Effector memory CD4-positive, alpha-beta T cell (primary cell): ENCODE measurements at places on chromosomes 2 and 18.

- no peaks in the 10 kb centered on the region for H3K36me3 ChIP-seq
- no peak overlapping the region for H3K4me3 ChIP-seq
- no peak overlapping the region for H3K27ac ChIP-seq
- H3K4me1 ChIP-seq, result no peaks in the 10 kb centered on the region
These were observed 56.6 kb downstream of the GDF7 start for GRCh38 chr2:20723543-20723942.

GRCh38 chr2:112920923-112921532, 10.1 kb downstream of the IL37 start:
- no peaks in the 10 kb centered on the region for H3K4me1 ChIP-seq
- no peak for DNase-seq
- no peak overlapping the region for H3K27ac ChIP-seq
- no peaks in the 10 kb centered on the region for H3K36me3 ChIP-seq

DNA sequence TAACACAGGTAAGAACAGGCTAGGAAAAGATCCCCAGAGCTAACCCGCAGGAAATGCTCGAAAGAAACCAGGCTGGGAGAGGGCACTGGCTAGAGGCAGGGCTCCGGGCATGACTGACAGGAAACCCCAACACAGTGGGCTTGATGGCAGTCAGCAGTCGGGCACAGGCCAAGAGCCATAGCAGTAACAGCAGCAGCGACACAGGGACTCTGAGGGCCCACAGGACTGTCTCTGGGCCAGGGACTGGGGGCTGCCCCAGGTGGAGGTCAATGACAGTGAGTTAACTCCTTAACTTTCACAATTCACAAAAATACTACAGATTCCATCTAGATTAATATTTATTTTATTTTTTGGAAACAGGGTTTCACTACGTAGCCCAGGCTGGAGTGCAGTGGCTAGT, 37.3 kb upstream of the ASPRV1 start:
- H3K36me3 ChIP-seq, result peaks cover 13% of the 10 kb centered on the region
- DNase-seq, result no peak
- no peak overlapping the region for H3K27ac ChIP-seq

DNA sequence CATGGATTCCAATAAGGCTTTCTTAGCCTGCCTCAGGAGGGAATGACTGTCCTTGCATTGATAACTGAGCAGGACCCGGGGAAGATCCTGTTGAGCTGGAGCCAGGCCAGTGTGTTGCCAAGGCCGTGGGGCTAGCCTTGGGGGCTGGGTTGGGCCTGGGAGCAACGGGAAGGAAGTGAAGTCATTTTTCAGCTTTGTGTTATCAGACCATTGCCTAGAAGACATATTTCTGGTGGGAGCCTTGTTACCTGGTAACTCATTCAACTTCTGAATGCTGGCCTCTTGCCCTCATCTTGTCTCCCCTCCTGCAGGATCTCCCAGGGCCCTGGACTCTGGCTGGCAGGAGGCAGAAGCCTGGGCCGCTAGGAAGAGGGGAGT, 92.7 kb upstream of the MGAT5 start:
- peaks cover 22% of the 10 kb centered on the region for H3K4me1 ChIP-seq
- DNase-seq, result no peak
- no peak overlapping the region for H3K4me3 ChIP-seq
- no peaks in the 10 kb centered on the region for H3K27me3 ChIP-seq
- no peaks in the 10 kb centered on the region for H3K36me3 ChIP-seq

- H3K27me3 ChIP-seq, result no peaks in the 10 kb centered on the region
- no peak for DNase-seq
- no peaks in the 10 kb centered on the region for H3K36me3 ChIP-seq
- no peak overlapping the region for H3K27ac ChIP-seq
- H3K4me1 ChIP-seq, result no peaks in the 10 kb centered on the region
- no peak overlapping the region for H3K4me3 ChIP-seq
These were observed 12.3 kb downstream of the PAX8 start for GRCh38 chr2:113266431-113266830.

DNA sequence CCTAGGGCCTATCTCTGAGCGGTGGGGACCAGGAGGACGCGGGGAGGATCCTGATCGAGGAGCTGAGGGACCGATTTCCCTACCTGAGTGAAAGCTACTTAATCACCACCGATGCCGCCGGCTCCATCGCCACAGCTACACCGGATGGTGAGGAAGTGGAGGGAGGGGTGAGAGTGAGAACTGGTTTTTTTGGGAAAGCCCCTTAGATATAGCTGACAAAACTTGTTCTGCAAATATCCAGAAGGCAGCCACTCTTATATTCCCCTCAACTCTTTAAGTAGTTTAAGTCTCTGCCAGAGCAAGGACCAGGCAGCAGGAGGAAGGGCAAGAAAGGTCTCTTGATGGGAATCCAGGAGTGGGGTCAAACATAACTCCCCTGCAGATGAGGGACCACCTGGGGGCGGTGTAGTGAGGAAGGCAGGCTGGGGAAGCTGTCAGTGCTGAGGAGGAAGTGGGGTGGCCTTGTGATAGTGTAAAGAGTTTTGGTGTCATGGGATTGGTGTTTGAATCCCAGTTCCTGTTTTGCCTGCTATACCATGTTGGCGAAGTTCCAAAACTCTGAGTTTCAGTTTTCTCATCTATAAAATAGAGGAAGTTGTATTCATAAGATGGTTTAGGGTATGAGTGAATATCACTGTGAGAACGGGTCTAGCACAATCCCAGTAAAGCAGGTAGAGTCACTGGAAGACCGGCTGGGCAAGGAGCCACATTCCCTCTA, 3.4 kb downstream of the NAGK start:
- peaks cover 14% of the 10 kb centered on the region for H3K36me3 ChIP-seq
- H3K27me3 ChIP-seq, result no peaks in the 10 kb centered on the region
- peak overlapping the region; percentile 23 for H3K4me3 ChIP-seq
- peak overlapping the region; percentile 79 for H3K27ac ChIP-seq
- DNase-seq, result peak; percentile 49

DNA sequence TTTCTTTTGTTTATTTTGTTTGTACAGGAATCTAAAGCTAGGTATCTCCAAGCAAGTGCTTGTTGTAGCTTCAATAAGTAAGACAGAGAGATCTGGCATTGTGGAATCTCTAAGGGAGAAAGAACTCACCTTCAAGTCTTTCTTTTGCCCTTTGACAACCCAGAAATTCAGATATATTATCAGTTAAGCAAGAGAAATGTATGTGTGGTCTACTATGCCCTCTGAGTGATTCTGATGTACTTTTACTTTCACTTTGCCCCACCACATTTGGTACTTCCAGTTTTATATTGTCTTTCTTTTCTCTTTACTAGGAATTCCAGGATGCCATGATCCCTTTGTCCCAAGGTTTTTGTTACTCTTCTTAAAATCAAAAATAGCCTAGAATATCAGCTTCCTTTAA, 259.6 kb upstream of the PIK3C3 start:
- no peak for DNase-seq
- no peaks in the 10 kb centered on the region for H3K36me3 ChIP-seq
- no peak overlapping the region for H3K4me3 ChIP-seq

DNA sequence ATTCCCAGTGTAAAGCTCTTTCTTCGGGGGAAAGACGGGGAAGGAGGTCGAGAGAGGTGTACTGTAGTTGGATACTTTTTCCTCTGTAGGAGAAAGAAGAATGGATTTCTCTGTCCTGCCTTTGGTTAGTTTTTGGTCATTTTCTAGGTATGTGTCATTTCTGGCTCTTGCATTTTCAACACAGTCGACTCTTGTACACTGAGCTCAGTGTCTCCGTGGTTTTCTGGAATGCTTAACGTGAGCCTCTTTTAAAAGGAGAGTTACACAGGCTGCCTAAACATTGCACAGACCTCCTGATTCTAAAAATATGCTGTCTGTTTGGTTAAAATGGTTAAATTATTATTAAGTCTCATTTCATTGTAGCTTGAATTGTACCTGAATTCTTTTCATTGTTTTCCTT, 21.8 kb upstream of the GLS start:
- no peaks in the 10 kb centered on the region for H3K27me3 ChIP-seq
- no peaks in the 10 kb centered on the region for H3K36me3 ChIP-seq
- peaks cover 3% of the 10 kb centered on the region for H3K4me1 ChIP-seq
- H3K27ac ChIP-seq, result no peak overlapping the region
- no peak for DNase-seq
- H3K4me3 ChIP-seq, result no peak overlapping the region

DNA sequence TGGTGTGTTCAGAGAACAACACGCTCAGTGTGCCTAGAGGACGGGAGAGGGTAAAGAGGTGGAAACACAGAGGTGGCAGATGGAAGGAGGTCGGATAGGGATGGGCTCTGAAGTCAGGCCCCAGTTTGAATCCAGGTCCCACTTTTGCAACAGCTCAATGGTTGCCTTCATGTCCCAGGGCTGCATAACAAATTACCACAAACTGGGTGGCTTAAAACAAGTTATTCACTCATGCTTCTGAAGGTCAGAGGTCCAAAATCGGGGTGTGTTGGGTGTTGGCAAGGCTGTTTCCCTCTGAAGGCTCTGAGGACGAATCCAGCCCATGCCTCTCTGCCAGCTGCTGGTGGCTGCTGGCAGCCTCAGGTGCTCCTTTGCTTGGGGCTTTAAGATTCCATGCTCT, 12.7 kb upstream of the ADCY3 start:
- no peak overlapping the region for H3K27ac ChIP-seq
- DNase-seq, result no peak
- no peak overlapping the region for H3K4me3 ChIP-seq
- H3K4me1 ChIP-seq, result no peaks in the 10 kb centered on the region

DNA sequence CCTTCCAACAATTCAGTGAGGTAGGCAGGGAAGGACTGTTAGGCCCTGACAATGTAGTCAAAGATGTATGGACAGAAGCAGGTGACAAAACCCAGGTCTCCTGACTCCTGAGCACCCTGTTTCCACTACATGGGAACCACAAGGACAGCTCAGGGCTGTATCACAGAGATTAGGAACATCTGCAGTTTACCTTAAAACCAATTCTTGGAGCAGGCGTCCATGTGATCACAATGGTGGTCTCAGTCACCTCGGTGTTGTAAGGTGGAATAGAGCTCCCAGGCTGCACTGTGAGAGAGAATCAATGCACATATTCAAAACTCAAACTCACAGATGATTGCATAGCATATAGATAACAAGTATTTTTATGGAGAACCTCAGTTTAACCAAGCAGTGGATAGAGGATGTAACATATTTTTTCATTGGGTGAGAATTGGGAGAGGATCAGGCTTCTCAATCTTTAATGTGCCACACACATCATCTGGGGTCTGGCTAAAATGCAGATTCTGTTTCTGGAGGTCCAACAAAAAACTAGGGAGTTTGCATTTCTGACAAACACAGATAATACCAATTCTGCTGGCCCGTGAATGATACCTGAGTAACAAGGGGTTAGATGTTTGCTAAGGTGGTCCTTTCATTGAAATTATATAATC, 36.7 kb downstream of the FN1 start:
- H3K4me1 ChIP-seq, result no peaks in the 10 kb centered on the region
- no peak for DNase-seq
- no peaks in the 10 kb centered on the region for H3K36me3 ChIP-seq
- no peak overlapping the region for H3K4me3 ChIP-seq
- H3K27me3 ChIP-seq, result no peaks in the 10 kb centered on the region
- H3K27ac ChIP-seq, result no peak overlapping the region

DNA sequence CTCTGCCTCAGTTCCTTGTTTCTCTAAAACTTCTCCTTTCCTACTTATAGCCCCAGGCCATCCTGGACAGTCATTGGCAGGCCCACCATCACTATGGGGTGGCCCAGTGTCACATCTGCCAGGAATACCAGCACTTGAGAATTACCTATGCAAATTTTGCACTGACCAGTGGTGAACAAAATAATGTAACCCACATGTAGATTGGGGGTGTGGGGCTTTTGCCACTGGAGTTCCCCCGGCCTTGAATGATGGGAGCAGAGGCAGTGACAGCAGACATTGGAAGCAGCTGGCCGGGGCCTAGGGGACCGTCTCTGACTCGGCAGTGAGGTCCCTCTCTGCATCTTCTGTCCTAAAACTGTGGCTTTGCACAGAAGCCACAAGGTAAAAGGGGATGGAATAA, 24.9 kb upstream of the DNMT3A start:
- no peak for DNase-seq
- no peaks in the 10 kb centered on the region for H3K27me3 ChIP-seq
- no peak overlapping the region for H3K27ac ChIP-seq
- H3K4me1 ChIP-seq, result peaks cover 8% of the 10 kb centered on the region
- H3K4me3 ChIP-seq, result no peak overlapping the region

GRCh38 chr18:75293591-75293990, 83.0 kb downstream of the TSHZ1 start:
- no peaks in the 10 kb centered on the region for H3K4me1 ChIP-seq
- no peak overlapping the region for H3K4me3 ChIP-seq
- no peak for DNase-seq
- no peak overlapping the region for H3K27ac ChIP-seq

DNA sequence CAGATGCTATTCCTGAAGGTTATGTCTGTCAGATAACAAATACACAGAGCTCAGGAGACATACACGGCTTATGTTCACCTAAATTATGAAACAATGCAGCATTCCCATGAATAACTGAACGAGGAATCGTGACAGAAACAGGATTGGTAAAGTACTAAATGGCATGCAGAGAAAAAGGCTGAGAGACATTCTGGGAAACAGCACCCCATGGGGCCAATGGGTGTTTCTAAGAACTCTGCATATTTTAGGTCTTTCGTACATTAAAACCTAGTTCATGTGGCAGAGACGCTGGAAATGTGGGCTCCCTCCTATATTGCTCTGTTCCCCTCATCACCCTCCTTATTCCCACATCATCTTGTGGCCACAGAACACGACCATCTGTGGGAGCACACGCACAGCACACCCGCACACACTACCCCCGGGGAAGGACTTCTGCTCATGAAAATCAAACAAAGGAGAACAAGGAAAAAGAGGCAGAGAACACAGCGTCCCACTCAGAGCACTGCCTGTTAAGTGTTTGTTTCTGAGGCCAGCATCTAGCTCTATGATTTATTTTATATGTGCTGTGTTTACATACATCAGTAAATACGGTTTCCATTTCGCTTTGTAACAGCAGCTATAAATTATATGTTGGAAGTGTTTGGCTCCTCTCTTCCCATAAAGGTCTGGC, 143.6 kb downstream of the AFF3 start:
- no peaks in the 10 kb centered on the region for H3K36me3 ChIP-seq
- no peak for DNase-seq
- H3K27me3 ChIP-seq, result no peaks in the 10 kb centered on the region
- no peak overlapping the region for H3K4me3 ChIP-seq
- H3K4me1 ChIP-seq, result no peaks in the 10 kb centered on the region

GRCh38 chr2:214066862-214067261, 344.0 kb upstream of the VWC2L start:
- H3K4me3 ChIP-seq, result no peak overlapping the region
- H3K27me3 ChIP-seq, result no peaks in the 10 kb centered on the region
- H3K4me1 ChIP-seq, result no peaks in the 10 kb centered on the region
- no peaks in the 10 kb centered on the region for H3K36me3 ChIP-seq
- DNase-seq, result no peak
- H3K27ac ChIP-seq, result no peak overlapping the region

DNA sequence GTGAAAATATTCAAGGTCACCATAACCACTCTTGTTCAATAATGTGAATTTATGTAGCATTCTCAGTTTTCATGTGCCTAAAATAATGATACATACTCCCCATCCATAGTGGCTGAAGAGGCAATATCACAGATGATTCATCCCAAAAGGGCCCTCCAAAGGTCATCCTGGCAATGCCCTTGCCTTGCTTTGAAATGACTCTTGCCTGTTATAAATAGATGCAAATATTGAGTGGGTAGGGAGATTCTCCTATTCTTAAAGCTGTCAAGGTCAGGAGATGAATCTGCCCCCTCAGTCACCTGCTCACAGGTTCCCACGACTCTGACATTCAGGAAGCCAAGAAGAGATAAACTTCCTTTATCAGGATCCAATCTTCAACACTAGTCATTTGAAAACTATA, 490.5 kb downstream of the TNS1 start:
- no peak overlapping the region for H3K27ac ChIP-seq
- no peaks in the 10 kb centered on the region for H3K36me3 ChIP-seq
- H3K4me3 ChIP-seq, result no peak overlapping the region
- H3K4me1 ChIP-seq, result no peaks in the 10 kb centered on the region
- no peaks in the 10 kb centered on the region for H3K27me3 ChIP-seq
